ENCODE measurements at places on chromosomes 6 and 20.

- no peak for DNase-seq
These were observed 25.8 kb downstream of the SDHAF4 start for GRCh38 chr6:70592391-70593117.

DNA sequence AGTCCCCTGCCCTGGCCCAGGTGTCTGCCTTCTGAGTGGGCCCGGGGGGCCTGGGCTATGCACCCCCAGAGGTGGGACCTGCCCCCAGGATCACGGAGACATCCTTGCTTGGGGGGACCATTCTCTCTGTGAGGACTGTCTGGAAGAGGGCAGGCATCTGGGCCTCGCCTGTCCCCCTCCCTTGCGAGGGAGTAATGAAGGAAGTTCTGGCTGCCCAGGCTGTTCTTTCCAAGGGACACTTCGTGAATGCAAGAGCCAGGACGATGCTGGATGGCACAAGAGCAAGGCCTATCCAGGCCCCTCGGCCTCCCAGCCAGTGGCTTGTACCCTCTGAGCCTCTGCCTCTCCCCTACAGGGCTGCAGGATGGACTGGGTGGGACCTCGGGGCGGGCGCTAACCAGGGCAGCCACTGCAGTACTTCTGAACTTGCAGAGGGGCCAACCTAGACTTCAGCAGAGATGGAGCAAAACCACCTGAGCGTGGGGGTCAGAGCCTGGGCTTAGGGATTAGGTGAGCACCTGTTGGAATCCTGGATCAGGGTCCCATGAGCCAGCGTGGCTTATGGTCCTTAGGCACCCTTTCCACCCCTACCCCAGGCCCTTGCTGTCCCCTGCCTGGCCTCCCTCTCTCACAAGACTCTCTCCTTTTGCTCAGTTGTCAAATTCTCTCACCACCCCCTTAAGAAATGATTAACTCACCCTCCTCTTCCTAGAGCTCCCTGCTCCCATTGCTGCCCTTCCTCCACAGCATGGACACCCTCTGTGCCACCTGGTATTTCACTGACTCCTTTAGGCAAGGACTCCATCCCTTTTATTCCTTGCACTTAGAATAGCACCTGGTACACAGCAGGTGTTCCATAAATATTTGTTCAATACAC lies 53.2 kb downstream of the CTCFL start:
- no peak for DNase-seq

GRCh38 chr6:145899915-145900569 lies 64.1 kb downstream of the SHPRH start:
- DNase-seq, result no peak

DNA sequence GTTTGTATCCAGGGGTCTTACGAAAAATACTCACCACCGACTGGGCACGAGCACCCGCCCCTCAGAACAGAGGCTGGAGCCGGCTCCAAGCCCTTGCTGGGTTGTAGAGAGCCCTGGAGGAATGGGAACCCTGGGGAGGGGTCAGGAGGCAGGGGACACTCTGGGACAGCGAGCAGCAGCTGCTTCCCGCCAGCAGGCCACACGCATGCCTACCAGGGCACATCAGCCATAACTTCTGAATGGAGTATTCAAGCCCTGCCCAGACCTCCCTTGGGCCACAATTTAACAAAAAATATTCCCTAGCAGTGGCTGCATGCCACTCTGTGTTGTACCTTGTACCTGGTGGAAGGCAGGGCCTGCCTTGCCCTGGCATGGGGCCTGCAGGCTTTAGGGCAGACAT lies 31.6 kb upstream of the CD93 start:
- DNase-seq, result no peak

DNA sequence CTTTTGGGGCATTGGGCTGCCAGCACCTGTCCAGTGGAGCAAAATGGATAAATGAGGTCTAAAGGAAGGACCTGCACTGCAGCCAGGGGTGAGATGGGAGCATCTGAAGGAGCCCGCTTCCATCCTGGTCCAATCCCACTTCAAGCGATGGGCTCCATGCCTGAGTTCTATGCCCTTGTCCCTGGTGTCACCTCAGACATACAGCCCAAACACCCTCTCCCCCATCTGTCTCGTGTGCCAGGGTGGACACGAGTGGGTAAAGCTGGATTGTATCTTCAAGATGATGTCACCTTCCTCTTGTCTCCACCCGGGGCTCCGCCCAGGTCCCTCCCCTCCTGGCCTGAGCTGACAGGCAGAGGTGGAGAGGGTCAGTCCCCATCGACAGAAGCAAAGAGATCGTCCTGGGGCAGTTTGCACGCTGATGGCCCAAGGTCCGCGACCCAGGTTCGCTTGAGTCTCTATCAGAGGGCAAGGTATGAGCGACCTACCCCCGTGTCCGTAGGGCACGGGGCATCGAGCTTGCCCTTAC lies 544 bp downstream of the SMIM29 start:
- DNase-seq, result no peak

GRCh38 chr6:89792881-89793280 lies 26.7 kb downstream of the MDN1 start:
- DNase-seq, result peak; percentile 41

- no peak for DNase-seq
These were observed 132.2 kb upstream of the CST7 start for GRCh38 chr20:24816907-24817306.

DNA sequence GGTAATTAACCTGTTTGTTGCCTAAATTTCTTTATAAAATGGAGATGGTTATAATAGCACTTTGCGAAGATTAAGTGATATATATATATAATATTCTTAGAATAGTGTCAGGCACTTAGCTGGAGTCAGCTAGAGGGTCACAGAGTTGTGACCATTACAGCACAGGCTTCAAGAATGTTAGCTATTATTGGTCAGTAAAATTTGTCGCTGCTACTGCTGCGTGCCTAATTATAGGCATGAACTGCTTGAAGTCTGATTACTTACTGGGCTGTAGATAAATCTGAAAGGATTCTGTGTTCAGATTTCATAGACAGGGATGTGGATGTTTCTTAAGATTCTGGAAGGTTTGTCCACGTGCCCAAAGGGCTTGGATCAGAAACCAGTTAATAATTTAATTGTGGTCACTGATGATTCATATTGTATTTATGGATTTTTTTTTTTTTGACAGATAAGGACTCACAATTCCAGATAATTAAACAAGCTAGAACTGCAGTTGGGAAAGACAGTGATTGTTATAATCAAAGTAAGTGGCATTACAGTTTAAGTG lies 4.7 kb downstream of the SNRNP48 start:
- DNase-seq, result no peak

DNA sequence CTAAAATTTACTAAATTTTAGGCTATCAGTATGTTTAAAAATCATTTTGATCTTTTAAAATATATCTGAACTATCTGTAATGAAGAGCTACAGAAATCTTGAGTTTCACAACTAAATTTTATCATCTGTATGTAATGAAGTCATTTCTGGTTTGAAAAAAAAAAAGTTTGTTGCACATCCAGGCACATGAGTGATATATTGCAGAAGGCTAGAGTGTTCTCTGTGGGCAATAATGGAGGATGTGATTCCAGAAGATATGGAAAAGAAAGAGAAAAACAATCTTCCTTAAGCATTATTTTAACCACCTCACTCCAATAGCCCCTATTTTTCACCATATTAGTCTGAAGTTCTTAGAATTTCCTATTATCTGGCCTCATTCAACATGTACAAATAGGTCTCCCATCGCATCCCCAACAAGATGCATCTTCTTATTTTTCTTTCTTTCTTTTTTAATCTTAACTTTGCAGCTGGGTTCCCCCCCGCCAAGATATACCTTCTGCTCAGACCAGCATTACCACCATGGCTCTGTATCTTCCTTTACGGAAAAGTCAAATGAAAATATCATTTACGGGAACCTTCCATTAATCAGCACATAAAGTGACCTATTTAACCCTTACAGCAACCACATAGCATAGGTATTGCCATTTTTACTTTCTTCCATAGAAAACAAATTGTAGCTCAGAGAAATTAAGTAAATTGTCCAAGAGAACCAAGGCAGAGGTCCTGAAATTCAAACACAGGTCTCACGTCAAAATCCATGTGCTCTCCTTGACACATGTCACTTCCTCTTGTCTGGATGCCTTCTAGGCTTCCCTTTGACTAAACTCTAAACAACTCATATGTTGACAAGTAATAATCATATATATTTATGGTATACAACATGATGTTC lies 116.9 kb downstream of the KIF13A start:
- no peak for DNase-seq

DNA sequence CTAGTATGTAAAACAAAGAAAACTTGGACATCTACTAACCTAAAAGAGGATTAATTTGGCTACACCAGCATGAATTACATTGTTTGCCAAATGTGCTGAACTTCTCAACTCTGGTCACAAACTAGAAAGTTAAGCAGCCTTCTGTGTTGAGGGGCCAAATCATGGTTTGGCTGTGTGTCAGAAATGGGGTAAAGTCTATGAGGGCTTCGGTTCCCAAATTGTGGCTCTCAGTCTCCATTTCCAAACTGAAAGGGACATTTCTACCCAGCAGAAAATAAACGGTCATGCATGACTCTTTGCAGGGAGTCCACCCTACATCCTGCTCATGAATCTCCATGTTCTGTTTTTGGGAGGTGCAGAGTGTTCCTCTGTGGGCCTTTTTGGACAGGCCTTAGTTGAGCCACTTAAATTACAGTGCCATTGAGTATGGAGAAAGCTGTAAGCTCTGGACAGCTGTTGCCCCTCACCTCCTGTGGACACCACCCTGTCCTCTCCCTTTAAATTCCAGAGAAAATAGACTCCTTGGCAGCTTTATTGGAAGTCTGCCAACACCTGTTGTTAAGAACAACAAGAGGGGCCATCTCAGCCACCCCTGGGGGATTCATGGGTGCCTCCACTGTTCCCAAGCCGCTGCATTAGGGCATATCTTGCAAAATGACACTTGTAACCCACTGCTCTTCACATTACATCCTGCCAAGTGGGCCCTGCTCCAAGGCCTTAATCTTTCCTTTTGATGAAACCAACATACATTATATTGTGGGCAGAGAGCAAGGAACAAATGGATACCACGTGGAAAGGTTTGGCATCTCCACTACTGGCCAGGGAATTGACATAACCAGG lies 27.5 kb upstream of the SNRPC start:
- no peak for DNase-seq

- DNase-seq, result no peak
These were observed 21.0 kb upstream of the CD2AP start for GRCh38 chr6:47456536-47456975.

DNA sequence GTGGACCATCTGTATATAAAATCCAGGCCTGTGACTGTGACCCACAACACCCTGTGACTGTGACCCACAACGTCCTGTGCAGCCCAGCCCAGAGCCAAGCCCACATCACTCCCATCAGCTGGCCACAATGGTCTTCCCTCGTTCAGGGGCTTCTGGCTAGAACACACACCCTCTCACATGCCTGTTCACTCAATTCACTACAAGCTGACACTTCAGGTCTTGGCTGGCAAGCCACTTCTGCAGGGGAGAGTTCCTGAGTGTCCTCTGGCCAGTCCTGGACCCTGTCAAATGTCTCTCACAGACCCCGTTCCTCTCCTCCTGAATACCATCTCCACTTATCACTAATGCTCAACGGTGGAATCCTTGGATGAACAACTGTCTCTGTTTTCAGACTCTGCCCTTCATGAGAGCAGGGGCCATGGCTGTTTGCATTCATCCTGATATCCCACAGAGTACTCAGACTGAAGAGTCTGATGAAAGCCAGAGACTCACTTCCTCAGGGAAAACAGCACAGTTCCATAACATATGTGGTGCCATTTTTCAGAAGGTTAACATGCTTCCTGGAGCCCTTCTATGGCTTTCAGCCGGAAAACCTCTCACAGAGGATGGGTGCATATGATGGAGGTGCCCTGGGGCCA lies 56.0 kb downstream of the MYH7B start:
- no peak for DNase-seq

- DNase-seq, result peak; percentile 69
These were observed 158.8 kb downstream of the DST start for GRCh38 chr6:56483929-56484328.

- peak; percentile 46 for DNase-seq
These were observed 7.5 kb downstream of the FOXS1 start for GRCh38 chr20:31837896-31838397.

DNA sequence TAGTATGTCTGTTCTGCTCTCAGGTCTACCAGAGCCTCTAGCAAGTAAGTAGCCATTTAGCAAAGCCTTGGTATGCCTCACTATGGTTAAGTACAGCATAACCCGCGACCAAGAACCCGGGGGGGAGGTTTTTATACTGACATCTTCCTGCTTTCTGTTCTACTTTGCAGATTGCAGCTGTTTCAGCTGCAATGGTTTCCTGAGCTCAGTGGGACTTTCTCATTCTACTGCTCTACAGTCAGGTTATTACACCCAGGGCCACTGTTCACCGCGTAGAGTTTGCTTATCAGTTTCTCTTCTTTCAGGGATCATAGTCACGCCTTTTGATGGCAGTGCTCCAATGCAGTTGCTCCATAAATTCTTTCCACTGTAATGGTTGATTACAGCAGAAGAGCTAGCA lies 631.3 kb downstream of the TFAP2A start:
- no peak for DNase-seq

GRCh38 chr6:136880748-136881460 lies 41.2 kb upstream of the SLC35D3 start:
- DNase-seq, result no peak

- DNase-seq, result no peak
These were observed 1.1 kb downstream of the RNF144B start for GRCh38 chr6:18388271-18388670.

GRCh38 chr20:64162239-64162910 lies 1.9 kb upstream of the MYT1 start:
- DNase-seq, result no peak

DNA sequence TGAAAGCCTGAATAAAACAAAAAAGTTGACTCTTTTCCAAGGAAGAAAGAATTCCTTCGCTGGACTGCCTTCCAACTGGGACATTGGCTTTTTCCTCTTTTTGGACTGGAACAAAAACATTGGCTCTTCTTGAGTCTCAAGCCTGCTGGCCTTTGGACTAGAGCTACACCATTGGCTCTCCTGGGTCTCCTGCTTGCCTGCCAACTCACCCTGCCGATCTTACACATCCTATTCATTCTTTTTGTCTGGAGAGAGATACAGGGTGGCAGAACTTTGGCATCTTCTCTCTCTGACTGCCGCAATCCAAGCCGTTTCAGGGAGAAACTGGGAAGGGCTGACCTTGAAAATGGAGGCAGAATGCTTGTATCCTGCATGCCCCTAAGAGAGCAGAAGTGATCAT lies 20.2 kb downstream of the DDO start:
- DNase-seq, result no peak

DNA sequence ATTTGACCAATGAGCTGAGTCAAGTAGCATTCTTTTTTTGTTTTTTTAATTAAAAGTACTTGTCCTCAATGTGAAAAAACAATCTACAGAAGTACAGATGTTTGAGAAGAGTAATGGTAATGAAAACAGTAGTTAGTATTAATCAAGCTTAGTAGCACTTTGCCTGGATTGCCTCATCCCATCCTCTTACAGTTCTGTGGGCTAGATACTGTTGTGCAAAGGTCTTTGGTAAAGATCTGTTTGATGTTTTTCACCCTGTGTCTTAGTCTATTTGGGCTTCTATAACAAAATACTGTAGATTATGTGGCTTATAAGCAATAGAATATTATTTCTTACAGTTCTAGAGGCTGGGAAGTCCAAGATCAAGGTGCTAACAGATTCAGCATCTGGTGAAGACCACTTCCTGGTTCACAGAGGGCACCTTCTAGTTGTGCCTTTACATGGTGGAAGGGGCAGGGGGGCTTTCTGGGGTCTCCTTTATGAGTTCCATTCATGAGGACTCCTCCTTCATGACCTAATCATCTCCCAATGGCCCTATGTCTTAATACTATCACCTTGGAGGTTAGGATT lies 84.3 kb downstream of the SHLD1 start:
- no peak for DNase-seq
